ENCODE measurements at places on chromosomes 13 and 19.
A peak's percentile ranks its signal among the peaks of the same experiment; 100 is the strongest.

DNA sequence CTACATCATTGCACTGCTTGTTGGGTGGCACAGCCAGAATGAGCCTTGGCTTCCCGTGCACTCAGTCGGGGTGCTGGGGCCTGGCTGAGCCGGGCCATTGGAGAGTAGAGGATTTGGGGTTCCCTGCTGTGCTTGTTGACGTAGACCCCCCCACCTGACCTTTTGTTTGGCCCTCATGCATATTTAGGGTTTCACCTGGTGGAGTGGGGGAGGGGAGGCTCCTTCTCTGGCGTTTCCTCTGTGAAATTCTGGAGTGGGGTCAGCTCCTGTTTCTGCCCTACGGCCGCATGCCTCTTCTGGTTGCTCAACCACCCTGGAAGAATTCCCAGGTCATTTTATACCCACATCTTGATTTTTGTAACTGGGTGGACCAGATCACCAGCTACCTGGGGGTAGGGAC, 82.8 kb downstream of the SIPA1L3 start:
- DNase-seq, result no peak

DNA sequence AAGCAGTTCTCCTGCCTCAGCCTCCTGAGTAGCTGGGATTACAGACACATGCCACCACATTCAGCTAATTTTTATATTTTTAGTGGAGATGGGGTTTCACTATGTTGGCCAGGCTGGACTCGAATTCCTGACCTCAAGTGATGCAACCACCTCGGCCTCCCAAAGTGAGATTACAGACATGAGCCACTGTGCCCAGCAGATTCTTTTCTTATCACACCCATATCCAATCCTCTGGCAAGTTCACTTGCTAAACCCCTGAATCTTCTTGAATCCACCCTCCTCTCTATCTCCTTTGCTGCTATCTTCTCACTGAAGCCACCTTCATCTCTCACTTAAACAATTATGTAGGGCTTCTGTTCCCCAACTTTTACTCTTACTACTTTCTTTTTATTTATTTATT, 17.5 kb downstream of the TMEM143 start:
- DNase-seq, result no peak

GRCh38 chr13:109285586-109285985, 500.8 kb downstream of the IRS2 start:
- no peak for DNase-seq

DNA sequence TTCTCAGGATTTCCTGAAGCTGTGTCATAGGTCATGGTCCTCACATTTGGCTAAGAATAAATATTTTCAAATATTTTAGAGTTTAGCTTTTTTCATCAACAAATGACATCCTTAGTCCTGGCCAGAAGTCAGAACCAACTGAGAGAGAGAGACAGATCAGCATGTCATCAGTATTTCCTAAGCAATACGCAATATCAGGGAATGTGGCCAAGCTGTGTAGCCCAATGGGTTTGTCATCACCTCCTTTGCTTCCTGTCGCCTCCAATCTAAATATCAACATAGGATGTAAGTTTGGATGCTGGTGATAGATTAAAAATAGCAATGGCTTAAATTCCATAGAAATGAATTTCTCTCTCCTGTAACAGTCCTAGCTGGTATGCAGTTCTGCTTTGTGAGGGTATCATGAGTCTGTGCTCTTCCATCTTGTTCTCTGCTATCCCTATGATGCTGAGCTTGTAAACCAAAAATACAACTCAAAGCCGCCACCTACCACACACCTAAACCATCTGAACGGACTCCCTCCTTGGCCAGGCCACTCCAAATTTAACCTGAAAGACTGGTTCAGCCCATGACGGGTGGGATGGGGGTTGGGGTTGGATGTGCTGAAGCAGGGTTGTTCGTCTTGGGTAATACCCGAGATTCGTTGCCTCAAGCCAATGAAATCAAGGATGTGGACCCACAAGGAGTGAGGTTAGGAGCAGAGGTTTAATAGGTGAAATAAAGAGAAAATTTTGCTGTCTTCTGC, 10.0 kb upstream of the IGSF23 start:
- no peak for DNase-seq

DNA sequence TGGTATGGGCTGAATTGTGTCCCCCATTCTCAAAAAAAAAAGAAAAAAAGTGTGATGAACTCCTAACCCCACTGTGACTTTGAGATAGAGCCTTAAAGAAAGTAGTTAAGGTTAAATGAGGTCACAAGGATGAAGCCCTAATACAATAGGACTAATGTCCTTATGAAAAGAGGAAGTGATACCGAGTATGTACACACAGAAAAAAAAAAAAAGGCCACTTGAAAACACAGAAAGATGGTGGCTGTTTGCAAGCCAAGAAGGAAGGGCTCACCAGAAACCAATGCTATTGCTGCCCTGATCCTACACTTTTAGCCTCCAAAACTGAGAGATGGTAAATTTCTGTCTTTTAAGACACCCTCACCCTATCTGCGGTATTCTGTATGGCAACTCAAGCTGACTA, 955.6 kb downstream of the PCDH17 start:
- no peak for DNase-seq

DNA sequence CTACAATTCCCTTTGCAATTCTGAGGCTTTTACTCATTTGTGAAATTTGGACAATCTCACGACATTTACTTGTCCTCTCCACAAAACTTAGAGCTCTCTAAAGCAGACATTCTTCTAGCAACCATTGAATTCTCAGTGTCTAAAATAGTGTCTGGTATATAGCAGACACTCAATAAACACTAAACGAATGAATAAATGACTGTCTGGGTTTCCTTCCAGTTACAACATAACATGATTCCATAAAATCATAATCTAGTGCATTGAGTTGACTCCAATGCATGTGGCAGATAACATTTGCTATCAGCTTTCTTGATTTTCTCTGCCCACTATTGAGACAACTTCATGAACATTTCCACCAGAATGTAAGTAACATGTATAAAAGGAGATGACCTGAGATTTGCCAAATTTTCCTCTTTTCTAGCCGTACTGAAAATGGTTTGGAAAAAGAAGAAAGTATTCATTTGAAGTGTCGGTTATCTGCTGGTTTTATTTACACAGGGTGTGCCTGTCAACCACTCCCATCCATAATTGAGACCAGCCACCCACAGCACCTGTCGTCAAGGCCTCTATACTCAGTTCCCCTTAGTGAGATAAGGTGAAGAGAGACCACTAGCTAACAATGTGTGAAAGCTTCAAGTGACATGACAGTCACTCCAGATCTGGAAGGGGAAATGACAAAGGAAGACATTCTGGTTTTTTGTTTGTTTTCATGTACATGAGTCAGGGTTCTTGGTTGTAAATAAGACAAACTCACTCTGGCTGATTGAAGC, 4.8 kb upstream of the SERP2 start:
- no peak for DNase-seq

- DNase-seq, result no peak
Observed at GRCh38 chr13:110890279-110891165, 24.3 kb downstream of the ANKRD10 start.

GRCh38 chr13:95033890-95034289, 267.4 kb downstream of the ABCC4 start:
- no peak for DNase-seq

GRCh38 chr13:29598321-29598720, 2.8 kb upstream of the SLC7A1 start:
- DNase-seq, result no peak

- DNase-seq, result no peak
Observed at GRCh38 chr13:32010136-32010535, 21.4 kb upstream of the FRY start.

GRCh38 chr13:73133531-73133930, 74.7 kb downstream of the KLF5 start:
- DNase-seq, result no peak

DNA sequence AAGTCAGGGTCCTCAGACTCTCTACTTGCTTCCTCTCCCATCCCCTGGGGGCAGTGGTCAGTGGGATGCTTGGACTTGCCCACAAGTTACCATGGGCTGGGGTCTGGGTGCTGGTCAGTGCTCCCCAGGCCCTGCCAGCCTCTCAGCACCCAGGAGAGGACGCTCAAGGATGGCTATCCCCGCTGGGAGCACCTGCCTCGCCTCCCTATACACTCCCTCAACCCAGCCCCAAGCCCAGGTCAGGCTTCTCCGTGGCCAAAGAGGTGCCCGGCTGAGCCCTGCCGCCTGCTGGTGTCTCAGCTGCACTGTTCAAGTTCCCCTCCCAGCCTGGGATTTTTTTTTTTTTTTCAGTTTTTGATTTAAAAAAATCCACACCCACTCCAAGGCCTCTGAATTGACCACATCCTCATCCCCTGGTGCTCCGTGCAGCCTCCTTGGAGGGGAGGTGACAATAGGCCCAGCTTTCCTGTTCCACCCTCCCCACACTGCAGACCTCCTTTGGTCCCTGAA, 10.8 kb downstream of the F2RL3 start:
- peak; percentile 34 for DNase-seq

DNA sequence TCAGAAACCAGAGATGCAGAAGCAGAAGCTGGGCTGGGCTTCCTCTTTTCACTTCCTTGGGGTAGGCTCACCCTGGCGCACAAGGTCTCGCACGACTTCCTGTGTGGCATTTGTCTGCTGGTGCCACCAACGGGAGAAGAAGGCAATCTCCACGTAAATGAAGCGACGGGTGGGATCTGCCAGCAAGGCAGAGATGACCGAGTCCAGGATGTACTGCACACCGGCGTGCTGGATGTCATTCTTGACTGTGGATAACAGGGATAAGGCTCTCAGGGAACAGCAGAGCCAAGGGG, 1.3 kb downstream of the MAN2B1 start:
- peak; percentile 57 for DNase-seq

DNA sequence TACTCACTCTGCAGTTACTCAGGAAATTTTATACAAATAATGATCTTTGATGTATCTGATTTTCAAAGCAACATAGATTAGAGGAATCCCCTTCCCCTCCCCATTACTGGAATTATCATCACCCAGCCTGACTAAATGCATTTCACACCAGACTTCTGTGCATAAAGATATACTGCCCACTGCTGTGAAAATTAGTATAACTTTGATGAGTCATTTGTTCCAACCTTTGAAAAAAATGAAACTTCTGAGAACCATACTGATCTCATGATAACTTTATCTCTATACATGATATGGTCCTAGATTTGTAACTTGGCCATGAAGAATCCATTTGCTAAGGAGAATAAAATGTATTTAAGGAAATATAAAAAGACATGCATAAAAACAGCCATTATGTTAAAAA, 63.9 kb downstream of the GPC6 start:
- DNase-seq, result no peak

GRCh38 chr13:113656831-113657671, 947 bp downstream of the ATP4B start:
- no peak for DNase-seq

GRCh38 chr13:76461999-76462398, 424.2 kb downstream of the KCTD12 start:
- no peak for DNase-seq

GRCh38 chr13:78659732-78660494, 958 bp upstream of the OBI1 start:
- peak; percentile 10 for DNase-seq

GRCh38 chr19:40578442-40578908, 1.8 kb downstream of the SHKBP1 start:
- no peak for DNase-seq

DNA sequence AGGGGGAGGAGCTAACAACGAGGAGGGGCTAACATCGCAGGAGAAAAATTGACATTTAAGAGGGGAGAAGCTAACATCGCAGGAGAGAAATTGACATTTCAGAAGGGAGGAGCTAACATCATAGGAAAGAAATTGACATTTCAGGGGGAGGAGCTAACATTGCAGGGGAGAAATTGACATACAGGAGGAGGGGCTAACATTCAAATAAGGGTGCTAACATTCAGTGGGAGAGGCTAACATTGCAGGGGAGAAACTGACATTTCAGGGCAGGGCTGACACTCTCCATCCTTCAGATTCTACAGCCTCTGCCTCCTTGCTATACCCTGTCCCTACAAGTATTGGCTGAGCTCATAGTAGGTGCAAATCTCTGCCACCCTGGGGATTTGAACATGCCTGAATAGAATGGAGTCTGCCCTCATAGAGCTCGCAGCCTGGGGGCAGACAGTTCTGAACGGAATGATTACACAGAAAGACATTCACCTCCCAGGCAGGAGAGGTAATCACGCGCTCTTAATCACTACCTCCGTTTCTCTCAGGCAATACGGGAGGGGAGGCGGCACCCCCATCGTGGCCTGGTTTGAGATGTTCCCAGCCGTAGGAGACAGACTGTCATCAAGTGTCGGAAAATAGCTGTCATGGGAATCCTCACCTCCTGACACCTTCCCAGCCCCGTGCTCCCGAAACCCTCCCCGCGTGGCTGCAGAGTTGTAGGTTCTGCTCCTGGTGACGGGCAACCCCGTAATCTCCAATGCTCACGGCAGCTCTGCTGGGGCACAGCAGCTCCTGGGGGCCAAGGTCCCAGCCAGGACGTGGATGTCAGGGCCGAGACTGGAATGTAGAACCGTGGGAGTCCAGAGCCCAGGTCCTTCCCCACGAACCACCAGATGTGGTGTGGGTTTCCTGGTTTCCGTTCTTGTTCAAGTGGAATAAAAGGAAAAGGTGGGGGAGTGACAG, 9.5 kb downstream of the GPR32 start:
- DNase-seq, result no peak

DNA sequence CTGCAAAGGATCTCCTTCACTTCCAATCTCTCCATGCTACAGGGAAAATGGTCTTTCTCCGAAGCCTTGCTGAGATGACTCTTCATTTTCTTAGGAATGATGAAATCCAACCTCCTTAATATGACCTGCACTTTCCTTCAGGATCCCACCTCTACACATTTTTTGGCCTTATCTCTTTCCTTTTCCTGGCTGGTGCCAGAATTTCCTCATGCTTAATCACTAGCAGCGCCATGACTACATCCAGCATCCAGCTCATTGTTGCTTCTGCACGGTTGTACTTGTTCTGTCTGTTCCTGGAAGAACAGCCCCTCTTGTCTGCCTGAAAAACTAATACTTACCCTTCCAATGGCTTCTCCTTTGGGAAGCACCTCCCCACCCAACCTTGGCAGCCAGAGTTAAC, 68.4 kb downstream of the TEX26 start:
- no peak for DNase-seq

DNA sequence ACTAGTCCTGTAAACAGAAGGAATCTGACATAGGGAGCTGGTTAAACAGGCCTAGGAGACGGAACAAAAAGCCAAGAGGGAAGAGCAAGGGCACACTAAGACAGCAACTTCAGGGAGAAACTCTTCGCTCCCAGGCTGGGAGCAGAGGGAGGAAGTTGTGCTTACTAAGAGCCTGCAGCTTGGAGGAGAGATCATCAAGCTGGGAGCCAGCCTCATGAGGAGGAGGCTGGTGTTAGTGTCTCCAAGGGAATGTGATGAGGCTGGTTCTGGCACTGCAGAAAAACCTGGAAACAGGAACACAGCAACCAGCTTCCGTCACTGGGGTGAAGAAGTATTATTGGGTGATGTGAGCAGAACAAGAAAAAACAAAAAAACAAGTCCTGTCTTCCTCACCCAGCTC, 1027.3 kb downstream of the UQCRFS1 start:
- DNase-seq, result no peak

- DNase-seq, result peak; percentile 41
Observed at GRCh38 chr13:99028890-99029289, 51.0 kb upstream of the DOCK9 start.

GRCh38 chr19:14183741-14184350, 22.1 kb downstream of the ADGRL1 start:
- no peak for DNase-seq
